ENCODE measurements at places on chromosomes 2 and 18.

- peak; percentile 18 for DNase-seq
These were observed 226.9 kb downstream of the TMEM163 start for GRCh38 chr2:134491771-134492441.

DNA sequence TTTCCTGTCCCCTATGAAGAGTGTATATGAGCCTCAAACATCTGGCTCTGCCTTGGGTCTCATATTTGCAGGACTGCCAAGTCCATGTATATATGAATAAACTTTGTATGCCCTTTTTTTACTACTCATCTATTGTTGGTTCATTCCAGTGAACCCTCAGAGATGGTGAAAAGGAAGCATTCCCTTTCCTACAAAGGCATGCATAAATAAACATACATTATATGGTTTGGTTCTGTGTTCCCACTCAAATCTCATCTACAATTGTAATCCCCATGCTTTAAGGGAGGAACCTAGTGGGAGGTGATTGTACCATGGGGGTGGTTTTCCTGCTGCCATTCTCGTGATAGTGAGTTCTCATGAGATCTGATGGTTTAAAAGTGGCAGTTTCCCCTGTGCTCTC, 534.2 kb downstream of the SPAG16 start:
- DNase-seq, result no peak

DNA sequence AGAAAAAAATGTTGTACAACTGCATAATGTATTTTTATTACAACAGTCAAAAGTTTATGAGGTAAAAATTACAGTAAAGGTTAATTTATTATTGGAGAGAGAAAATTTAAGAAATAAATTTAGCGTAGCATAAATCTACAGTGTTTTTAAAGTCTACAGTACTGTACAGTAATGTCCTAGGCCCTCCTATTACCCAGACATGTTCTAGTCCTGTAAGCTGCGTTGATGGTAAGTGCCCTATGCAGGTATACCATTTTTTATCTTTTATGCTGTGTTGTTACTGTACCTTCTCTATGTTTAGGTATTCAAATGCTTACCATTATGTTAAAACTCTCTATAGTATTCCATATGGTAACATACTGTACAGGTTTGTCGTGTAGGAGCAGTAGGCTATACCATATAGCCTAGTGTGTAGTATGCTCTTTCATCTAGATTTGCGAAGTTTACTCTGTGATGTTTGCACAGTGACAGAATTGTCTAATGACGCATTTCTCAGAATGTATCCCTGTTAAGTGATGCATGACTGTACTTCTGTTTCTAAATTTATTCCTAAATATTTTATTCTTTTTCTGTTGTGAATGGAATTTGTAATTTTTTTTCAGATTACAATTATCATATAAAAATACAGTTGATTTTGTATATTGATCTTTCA, 24.5 kb downstream of the ABI2 start:
- no peak for DNase-seq

GRCh38 chr2:156456616-156457015, 20.4 kb downstream of the GPD2 start:
- no peak for DNase-seq

DNA sequence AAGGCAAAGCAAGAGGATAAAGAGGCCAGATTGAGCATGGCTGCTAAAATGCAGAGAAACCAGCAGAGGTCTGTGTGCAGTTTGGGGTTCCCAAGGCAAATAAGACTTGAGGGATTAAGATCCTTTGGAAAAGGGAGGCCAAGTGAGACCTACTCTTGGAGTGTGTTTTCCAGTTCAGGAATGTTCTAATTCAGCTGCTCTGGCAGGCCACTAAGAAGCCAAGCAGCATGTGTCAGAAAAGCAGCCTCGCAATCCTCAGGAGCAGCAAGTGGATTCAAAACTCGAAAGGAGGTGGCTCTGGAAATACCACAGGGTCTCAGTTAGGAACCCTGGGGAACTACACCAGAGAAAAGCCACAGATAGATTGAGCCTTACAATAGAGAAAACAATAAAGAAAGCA, 569.2 kb downstream of the METTL4 start:
- DNase-seq, result no peak

- peak; percentile 50 for DNase-seq
These were observed at the start of gene KCNF1 for GRCh38 chr2:10911291-10912075. KCNF1 (plus strand) TSS chr2:10911934; CDS start chr2:10912427, 493 bp downstream.

DNA sequence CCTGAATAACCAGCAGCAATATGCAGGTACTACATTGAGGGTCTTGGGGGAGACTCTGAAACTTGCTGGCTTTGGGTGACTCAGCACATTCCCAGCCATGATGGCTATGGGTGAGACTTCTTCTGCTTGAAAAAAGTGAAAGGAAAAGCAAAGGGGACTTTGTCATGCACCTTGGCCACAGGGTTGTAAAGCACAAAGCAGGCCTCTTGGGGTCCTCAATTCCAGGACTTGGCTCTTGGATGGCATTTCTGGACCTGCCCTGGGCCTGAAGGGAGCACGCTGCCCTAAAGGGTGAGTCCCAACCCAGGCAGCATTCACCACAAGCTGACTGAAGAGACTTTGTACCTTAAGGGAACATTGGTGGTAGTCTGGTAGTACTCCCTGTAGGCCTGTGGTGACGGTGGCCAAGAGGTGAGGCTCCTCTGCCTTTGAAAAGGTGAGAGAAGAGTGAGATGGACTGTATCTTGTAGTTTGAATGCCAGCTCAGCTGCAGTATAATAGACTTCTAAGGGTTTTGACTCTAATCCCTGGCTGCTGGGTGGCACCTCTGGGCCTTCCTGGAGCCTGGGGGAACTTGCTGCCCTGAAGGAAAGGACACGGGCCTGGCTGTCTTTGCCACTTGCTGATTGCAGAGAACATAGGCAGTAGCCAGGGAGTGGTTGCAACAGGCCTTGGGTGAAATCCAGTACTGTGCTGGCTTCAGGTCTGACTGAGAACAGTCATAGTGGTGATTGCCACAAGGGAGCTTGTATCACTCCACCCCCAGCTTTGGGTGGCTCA, 36.5 kb upstream of the CYTIP start:
- no peak for DNase-seq

- DNase-seq, result no peak
These were observed 461.4 kb downstream of the GALR1 start for GRCh38 chr18:77711096-77711495.

DNA sequence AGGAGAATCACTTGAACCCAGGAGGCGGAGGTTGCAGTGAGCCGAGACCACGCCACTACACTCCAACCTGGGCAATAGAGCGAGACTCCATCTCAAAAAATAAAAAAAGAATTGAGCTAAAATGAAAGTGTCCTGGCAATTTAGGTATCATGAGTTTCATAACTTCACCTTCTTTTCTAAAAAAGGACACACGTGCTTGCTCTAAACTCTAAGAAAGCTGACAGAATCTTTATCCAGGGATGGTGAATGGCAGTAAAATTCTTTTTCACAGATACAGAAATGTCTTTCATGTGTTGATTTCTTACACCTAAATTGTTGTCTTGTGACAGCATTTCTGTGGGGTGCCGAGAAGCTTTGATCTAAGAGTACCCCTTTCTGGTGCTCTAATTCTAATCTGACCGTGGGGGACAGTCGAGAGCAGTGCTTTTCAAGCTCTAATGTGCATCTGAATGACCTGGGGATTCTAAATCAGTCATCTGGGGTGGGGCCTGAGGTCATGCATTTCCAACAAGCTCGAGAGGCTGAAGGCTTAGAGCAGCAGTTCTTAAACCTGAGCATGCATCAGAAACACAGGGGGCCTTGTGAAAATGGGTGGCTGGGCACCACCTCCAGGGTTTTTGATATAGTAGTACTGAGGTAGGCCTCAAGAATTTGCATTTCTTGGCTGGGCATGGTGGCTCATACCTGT, 42.1 kb upstream of the REL start:
- no peak for DNase-seq

DNA sequence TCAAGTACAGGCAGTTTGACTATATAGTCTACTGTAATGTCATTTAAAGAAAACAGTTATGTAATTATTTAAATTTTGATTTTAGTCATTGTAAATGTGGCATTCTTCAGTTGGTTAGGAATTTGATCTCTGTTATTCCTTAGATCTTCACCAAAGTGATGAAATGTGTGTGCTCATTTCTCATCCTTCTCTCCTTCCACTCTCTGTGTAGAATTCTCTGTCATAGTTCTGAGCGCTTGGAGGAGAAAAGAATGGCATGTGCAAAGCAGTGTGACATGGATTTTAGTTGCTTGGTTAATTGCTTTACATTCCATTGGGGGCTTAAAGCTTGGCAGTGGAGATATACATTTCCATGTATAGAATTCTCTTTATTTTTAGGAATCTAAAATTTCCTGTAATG, 14.8 kb downstream of the PIK3C3 start:
- no peak for DNase-seq

DNA sequence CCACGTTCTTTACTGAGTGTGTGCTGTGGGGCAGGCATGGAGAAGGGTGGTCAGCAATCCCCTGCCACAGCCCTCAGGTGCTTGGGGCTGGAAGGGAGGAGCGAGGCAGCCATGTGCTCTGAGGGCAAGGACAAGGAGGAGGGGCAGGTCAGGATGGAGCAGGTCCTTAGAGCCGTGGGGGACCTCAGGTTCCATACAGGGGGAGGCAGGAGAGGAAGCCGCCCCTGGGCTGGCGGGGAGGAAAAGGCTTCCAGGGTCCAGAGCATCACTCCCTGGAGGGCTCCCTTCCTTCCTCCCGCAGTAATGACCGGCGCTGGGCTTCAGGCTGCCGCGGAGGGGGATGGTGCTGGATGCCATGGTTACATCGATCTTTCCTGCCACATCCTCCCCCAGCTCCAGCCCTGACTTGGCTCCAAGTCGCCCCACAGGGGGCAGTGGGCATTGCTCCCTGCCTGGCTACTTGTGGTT, 6.6 kb downstream of the GAREM2 start:
- no peak for DNase-seq

GRCh38 chr2:9082158-9082557, 78.7 kb upstream of the MBOAT2 start:
- no peak for DNase-seq

DNA sequence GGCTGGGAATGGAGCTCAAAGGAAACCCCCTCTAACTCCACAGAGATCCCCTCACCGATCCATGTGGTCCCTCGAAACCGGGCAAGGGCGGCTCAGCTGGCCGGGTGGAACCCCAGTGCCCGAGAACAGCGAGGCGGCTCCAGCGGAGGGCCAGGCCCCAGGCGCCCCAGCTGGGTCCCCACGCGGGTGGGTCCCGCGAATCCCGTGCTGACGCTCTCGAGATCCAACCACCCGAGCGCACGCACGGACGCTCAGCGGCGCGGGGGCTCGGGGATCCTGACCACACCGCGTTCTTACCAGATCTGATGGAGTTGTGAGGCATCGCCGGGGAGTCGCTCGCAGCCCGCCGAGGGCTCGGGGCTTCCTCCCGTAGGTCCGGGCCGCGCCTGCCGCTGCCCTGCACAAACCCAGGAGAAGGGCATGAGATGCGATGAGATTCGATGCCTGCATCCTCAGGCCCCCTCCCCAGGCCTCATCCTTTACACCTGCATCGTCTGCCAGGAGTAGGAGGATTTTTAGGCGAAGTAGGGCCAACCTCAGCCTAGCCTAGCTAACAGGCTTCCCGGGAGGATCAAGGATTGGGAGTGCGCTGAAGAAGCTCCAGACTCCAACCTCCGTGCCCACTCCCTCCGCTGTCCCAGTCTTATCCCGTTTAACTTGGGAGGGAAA, 514 bp downstream of the PAX8 start:
- no peak for DNase-seq

- no peak for DNase-seq
These were observed 5.9 kb downstream of the NRXN1 start for GRCh38 chr2:51025906-51026555.

- no peak for DNase-seq
These were observed 392.3 kb downstream of the GALNT13 start for GRCh38 chr2:154264024-154264423.

- DNase-seq, result no peak
These were observed 100.2 kb downstream of the LRRTM4 start for GRCh38 chr2:77421971-77422370.

DNA sequence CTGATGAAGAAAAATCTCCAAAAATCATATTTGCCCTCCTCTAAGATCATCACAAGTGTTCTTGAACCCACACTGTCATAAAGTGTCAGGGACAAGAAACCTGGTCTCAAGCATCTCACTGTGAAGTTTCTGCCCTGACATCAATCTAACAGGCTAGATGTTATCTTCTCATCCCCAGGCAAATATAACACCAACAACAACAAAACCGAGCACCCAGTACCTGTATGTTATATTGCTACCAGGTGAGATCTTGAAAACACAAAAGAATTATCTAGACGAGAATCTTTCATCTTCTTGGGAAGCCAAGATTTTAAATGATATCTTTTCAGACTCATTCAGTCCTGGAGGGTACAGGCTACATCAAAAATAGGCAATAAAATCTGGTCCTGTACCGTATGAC, 8.8 kb upstream of the MAP4K3 start:
- no peak for DNase-seq

DNA sequence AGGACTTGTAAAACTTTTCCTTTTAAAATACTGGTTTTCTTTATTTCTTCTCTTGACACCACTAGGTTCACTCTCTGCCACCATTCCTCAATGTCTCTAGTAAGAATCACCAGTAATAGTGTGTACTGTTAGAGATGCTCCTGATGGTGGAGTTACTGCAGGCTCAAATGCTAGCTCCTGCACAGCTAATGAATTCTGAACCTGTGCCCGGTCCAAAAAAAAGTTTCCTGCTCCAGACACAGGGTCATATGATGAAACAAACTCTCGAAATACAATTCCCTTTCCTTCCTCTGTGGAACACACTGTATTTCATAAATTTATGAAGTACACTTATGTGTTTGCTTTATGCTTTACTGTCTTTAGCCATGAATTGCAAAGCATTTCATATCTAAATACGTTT, 19.2 kb downstream of the PMS1 start:
- DNase-seq, result no peak

GRCh38 chr2:221477714-221478484, 94.2 kb downstream of the EPHA4 start:
- DNase-seq, result no peak

- no peak for DNase-seq
These were observed 40.0 kb upstream of the ATG16L1 start for GRCh38 chr2:233211548-233211895.

- no peak for DNase-seq
These were observed 144.5 kb upstream of the RPRM start for GRCh38 chr2:153623020-153623419.

- DNase-seq, result no peak
These were observed 35.9 kb downstream of the RHOB start for GRCh38 chr2:20482725-20483124.
